ENCODE measurements at places on chromosomes 7 and 10.

GRCh38 chr10:48187713-48188485 lies 86.6 kb downstream of the FRMPD2 start:
- DNase-seq = no peak

- DNase-seq = no peak
Measured at GRCh38 chr7:121402701-121403100, 6.6 kb upstream of the FAM3C start.

GRCh38 chr7:1007901-1008300 lies 24.9 kb downstream of the CYP2W1 start:
- DNase-seq = no peak

- no peak for DNase-seq
Measured at GRCh38 chr7:112049555-112050249, 156.5 kb downstream of the DOCK4 start.

- peak; percentile 6 for DNase-seq
Measured at GRCh38 chr10:45308707-45309106, 6.7 kb downstream of the OR13A1 start.

- no peak for DNase-seq
Measured at GRCh38 chr10:45373003-45373575, 927 bp upstream of the ALOX5 start.

DNA sequence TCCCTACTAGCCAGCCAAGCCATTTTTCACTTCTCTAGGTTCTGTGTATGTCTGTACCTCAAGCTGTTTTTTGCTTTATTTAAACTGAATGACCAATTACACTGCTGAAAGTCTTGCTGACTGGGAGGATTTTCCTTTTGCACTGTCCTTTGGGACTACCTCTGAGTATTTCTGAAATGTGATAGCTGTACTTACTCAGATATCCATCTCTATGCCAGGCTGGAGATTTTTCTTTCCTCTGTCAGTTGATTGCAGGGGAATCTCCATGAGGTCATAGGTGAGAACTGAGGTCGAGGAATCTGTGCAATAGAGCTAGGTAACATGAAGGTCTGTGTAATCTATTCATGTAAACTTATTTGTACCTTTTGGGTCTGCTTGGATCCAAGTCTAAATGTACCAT lies 38.9 kb upstream of the ANKRD1 start:
- DNase-seq = no peak

- no peak for DNase-seq
Measured at GRCh38 chr7:48180981-48181380, 9.7 kb downstream of the ABCA13 start.

DNA sequence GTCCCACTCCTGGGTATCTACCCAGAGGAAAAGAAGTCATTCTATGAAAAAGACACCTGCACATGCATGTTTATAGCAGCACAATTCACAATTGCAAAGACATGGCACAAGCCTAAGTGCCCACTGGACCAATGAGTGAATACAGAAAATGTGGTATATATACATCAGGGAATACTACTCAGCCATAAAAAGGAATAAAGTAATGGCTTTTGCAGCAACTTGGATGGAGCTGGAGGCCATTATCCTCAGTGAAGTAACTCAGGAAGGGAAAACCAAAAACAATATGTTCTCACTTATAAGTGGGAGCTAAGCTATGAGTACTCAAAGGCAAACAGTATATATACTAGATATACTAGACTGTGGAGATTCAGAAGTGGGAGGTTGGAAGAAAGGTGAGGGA lies 53.7 kb downstream of the VKORC1L1 start:
- no peak for DNase-seq

- DNase-seq = no peak
Measured at GRCh38 chr7:94738071-94738470, 82.1 kb upstream of the SGCE start.

DNA sequence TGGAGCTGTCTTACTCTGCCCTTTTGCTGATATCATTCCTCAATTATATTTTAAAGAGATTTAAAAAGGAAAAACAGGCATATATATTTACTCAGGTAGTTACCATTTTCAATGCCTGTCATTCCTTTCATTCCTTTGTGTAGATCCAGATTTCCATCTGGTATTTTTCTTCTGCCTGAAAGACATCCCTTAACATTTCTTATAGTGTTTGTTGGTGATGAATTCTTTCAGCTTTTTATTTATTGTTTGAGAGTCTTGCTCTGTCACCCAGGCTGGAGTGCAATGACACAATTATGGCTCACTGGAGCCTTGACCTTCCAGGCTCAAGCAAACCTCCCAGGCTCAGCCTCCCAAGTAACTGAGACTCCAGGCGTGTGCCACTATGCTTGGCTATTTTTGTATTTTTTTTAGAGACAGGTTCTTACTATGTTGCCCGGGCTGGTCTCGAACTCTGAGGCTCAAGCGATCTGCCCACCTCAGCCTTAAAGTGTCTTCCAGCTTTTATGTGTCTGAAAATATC lies 5.6 kb upstream of the POM121 start:
- no peak for DNase-seq

- DNase-seq = no peak
Measured at GRCh38 chr10:97612386-97612785, 20.9 kb downstream of the MORN4 start.

- DNase-seq = no peak
Measured at GRCh38 chr7:13037216-13037615, 349.8 kb downstream of the ARL4A start.

DNA sequence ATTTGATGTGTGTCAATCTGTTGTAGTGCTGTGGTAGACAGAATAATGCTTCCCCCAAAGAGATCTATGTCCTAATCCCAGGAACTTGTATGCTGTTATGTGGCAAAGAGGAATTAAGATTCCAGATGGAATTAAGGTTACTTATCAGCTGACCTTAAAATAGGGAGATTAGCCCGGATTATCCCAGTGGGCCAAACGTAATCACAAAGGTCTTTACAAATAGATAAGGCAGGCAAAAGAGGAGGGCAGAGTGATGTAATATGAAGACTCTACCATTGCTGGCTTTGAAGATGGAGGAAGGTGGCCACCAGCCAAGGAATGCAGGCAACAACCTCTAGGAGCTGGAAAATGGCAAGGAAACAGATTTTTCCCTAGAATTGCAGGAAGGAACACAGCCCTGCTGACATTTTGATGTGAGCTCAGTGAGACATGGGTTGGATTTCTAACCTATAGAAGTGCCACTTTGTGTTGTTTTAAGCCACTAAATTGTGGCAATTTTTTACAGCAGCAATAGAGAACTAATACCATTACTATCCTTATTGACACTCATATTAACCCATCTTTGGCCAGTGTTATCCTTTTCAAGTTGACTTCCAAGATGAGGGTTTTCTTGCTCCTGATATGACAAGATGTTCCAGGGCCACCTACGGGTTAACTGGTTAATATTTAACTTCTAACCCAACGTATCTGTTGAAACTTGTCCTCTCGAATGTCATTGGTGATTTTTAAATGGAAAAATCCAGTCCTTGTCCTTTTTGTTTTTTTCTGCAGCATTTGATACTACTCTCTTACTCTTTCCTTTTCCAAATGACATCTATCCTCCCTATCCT lies 29.3 kb downstream of the CYCS start:
- DNase-seq = no peak

DNA sequence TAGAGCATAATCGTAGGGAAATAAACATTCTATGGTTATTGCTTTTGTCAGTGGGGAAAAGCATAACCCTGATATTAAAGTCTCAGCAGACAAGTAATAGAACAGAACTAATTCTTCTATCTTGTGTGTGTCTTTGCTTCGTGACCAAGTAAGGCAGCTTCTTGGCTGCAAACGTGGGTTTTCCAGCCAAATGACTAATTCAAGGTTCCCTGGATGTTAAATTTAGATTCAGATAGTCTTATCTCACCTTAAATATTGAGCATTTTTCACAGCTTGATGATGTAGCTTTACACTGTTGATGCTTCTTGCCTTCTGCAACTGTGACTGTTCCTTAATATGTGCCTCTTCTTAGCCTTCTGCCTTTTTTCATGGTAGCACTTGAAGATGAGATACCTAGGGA lies 113.0 kb downstream of the EXOC4 start:
- no peak for DNase-seq

DNA sequence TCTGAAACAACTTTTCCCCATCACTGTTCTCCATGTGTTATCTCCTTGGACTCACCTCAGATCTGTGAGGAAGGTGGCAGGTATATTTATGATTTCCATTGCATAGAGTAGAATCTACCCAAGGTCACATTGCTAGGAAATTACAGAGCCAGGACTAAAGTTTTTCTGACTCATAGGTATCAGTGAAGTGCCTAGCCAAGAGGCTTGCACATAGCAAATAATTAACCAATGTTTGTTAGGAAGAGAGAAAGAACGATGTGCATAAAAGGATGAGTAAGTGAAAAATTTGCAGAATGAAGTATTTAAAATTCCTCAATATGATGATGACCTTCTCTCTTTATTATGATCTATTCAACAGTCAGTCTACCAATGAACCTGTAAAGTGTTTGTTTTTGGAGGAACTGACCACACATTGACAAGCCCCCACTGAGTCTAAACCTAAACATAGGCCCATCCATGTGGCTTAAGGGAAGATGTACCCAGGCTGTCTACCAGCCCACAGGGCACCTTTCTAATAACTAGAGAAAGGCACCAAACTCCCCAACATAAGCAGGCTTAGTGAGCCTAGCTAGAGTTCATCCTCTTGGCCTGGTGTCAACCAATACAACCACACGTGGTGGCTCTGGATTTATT lies 252.9 kb upstream of the ZMIZ1 start:
- DNase-seq = no peak

- DNase-seq = no peak
Measured at GRCh38 chr10:8278099-8278498, 223.6 kb downstream of the GATA3 start.

DNA sequence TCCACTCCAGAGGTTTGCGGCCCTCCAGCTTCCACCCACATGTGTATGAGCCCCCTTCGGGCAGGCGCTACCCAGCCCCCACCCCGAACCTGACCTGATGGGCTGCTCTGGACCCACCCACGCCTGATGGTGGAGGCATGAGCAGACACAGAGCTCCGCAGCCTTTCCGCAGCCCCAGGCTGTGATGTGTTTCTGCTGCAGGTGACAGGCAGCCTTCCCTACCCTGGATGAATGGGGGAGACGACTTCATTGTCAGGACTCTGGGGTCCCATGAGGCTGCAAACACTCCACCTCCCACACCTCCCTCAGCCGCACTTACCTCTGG lies 61.2 kb downstream of the OAT start:
- no peak for DNase-seq

- DNase-seq = no peak
Measured at GRCh38 chr7:100432621-100433275, 3.1 kb downstream of the MEPCE start.

GRCh38 chr7:82268632-82269031 lies 174.9 kb downstream of the CACNA2D1 start:
- DNase-seq = no peak

- DNase-seq = no peak
Measured at GRCh38 chr7:5769571-5769970, 11.9 kb downstream of the RNF216 start.

- DNase-seq = no peak
Measured at GRCh38 chr7:101686030-101686429, 56.9 kb upstream of the MYL10 start.

DNA sequence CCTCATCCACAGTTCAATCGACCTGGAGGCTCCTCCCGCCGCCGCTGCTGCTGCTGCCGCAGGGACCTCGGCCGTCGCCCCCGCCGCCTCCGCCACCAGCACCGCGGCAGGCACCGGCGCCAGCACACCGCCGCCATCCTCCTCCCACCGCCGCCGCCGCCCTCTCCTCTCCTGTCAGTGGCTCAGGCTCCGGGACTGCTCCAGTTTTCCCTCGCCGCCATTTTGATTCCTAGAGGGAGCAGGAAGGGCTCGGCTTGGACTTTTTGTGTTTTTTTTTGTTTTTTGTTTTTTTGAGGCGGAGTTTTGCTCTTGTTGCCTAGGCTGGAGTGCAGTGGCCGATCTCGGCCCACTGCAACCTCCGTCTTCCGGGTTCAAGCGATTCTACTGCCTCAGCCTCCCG lies 3.0 kb upstream of the MCM10 start:
- no peak for DNase-seq

DNA sequence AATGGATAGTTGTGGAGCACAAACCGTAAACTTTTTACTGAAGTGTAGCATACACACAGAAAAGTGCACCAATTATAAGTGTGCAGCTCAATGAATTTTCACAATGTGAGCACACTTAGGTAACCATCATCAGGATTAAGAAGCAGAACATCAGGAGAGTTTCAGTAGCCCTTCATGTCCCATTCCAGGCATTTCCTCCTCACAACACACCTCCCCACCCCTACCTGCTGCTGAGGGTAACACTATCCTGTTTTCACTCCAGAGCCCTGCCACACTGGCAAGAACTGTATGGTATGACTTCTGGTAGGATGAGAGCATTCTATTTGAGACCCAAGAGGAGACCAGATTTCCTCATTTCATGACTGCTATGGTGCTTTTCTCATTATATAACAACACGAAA lies 166.5 kb downstream of the PPP1R3A start:
- DNase-seq = no peak

DNA sequence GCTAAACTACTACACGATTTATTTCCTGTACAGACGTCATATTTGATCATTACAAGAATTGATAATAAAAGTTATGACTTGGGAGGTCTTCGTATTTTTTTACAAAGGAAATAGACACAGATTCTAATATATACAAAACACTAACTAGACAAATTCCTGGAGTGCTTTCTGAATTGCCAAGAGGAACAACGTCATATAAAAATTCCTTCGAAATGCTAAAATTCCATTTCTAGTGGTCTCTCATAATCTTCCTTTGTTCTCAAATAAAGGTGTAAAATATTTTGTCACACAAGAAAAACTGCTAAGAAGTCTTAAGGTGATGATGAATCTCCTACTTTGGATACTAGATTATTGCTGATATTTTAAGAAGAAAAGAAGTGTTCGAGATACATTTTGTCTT lies 85.4 kb downstream of the CDK6 start:
- no peak for DNase-seq

GRCh38 chr7:69218576-69218975 lies 379.7 kb upstream of the AUTS2 start:
- DNase-seq = peak; percentile 6

- DNase-seq = no peak
Measured at GRCh38 chr7:46879783-46880182, 702.1 kb downstream of the TNS3 start.

GRCh38 chr10:11403116-11403515 lies 208.3 kb downstream of the USP6NL start:
- no peak for DNase-seq
